NCI-H1417 treated with DMSO at 0.1 percent for 48 hours (cell line): ENCODE measurements at places on chromosomes 6 and 20.

DNA sequence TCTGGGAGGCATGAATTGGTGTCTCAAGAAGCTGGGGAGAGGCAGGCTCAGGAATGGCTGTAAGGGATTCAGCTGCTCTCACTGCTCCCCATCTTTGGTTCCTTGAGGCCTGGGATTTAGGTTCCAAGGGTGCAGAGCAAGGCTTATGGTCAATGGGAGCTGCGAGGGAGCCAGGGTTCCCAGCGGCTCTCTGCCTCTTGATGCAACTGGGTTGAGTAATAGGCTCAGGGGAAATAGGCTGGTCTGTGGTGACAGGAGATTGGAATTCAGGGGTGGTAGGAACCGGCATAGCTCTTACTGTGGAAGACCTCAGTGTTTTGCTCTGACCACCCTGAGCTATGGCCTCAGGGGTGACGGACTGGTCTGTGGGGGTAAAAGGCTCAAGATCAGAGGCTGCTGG, 13.0 kb upstream of the NRM start:
- DNase-seq, result no peak

- DNase-seq, result no peak
These were observed 74.3 kb upstream of the TENT5A start for GRCh38 chr6:81826784-81827183.

DNA sequence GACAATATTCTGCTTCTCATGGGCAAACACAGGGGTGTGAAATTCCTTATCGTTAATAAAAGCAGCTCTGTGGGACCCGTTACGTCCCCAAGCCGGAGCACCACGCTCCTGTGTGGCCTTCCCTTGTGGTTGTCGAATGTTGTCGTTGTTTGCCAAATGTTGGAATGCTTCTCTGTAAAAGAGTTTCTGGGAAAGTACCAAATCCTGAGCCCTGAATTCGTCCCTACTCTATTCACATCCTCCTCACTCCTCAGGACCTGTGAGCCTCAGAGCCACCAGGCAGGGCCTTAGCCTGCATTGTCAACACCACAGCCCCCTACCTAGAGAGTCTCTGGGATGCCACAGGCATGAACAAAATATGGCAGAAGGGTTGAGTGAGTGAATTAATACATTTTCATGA, 64.0 kb downstream of the THBS2 start:
- DNase-seq, result no peak

DNA sequence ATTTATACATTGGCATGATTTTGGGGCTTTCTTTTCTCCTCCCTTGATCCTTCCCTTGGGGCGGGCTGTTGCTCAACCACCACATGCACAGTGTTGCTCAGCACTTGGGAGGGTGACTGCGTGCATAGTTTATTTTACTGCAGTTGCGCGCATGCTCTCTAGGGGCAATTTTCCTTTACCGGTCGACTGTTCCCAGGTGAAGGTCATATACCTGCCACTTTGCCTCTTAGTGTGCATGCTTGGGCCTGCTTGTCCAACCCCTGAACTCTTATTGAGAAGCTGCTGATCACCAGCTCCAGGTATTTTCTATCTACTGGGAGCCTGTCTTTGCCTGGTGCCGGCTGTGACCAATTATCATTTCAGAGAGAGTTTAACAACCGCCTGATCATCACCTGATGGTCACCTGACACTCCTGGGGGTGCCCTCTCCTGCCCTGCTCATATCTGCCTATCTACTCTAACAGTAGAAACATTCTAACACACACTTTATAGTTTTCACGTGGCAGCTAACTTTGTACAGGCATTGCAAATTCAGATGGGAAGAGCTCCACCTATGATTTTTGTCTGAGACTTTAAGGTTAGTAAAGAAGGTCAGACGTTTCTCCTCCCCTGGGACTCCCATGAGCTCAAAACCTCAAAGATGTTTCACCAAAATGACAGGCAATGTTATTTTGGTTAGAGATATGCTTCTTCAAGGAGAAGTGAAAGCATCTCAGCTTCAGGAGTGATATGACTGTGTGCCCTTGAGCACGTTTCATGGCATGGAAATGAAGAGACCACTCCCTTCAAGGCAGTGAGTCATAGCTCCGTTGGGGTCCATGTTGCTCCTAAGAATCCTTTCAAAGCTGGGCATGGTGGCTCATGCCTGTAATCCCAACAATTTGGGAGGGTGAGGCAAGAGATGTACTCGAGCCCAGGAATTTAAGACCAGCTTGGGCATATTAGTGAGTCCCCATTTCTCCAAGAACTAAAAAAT, 227.5 kb upstream of the MYLIP start:
- DNase-seq, result no peak

GRCh38 chr6:161586887-161587286, 313.0 kb upstream of the AGPAT4 start:
- peak; percentile 29 for DNase-seq

DNA sequence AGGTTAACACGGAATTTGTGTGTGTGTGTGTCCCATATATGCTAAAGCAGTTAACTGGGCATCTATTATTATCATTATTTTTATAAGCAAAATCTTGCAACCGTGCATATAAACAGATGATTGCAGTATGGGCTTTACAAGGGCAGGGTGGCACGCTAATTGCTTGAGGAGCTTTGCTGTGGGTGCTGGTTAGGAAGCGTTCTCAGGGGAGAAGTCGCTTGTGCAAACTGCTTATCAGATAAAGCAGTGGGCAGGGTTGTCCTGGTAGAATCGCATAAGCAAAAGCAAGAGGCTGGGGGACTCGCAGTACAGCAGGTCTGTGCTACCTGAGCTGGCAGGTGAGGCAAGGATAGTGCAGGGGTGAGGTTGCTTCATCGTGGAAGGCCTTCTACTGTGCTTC, 9.7 kb upstream of the CCN6 start:
- no peak for DNase-seq

DNA sequence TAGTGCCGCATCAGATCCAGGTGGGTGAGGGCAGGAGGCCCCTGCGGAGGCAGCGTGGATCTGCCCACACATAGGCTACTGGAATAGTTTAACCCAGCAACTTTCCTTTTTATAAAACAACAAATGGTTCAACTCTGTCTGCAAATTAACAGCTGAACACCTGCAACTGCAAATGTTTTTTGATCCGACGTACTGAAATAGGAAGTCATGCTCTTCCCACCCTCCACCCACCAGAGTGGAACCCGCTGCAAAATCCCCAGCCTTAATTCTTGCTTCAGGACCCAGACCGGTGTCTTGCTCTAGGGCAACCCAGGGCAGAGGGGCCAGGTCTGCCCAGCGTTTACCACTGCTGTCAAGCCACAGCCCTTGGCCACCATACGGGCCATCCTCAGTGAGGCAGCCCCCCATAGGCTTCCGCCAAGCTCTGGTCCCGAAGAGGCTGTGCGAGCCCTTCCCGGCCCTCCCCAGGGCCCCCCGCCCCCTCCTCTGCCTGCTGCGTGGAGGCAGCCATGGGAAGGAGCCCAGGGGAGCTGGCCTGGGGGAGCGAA, 334.3 kb downstream of the ZFAND3 start:
- no peak for DNase-seq

DNA sequence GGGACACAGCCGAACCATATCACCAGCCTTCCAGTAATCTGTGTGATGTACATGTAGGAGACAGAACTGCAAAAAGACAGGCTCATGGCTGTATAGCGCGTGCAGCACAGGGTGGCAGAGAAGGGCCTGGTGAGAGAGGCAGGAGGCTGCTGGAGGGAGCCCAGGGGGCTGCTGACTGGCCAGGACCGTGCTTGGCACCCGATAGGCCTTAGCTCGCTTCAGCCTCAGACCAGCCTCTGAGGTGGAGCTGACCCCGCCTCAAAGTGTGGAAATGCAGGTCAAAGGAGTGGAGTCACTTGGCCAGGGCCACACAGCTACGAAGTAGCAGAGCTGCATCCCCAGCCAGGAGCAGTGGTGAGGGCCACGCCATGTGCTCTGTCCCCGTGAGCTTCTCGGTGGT, 707.6 kb downstream of the QKI start:
- DNase-seq, result no peak

DNA sequence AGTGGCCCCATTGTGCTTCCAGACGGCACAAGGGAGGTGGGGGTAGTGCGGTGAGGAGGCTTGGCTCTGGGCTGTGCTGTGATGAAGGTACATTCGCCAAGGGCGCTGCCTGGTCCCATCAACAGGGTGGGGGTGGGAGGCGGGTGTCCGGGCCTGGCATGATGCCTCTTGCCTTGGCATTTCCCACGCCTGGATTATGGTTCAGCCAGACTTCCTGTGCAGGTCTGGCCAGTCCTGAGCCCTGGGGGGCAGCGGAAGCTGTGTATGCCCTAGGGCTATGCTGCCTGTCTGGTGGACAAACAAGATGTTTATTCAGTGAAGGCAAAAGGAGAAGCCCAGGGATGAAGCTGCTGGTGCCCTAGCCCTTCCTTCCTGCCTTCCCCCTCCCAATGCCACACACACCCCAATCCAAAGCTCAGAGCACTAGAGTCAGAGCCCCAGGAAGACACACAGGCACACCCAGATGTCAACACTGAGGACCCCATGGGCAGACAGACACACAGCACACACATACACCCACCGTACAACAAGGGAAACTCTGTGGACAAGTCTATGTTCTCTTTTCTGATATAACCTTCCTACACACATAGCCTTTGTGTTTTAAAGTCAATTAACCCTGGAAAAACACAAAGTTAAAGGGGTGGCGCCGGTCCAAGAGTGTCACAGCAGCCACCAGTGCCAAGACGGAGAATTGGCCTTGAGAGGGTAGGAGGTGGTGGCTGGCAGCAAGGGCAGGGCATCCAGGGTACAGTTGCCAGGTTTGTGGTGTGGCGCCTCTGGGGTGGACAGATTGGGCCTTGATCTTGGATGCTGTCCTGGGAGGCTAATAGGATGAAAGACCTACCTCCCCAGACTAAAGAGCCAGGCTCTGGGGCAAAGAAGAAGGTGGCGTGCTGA, 54.7 kb upstream of the SAYSD1 start:
- no peak for DNase-seq

DNA sequence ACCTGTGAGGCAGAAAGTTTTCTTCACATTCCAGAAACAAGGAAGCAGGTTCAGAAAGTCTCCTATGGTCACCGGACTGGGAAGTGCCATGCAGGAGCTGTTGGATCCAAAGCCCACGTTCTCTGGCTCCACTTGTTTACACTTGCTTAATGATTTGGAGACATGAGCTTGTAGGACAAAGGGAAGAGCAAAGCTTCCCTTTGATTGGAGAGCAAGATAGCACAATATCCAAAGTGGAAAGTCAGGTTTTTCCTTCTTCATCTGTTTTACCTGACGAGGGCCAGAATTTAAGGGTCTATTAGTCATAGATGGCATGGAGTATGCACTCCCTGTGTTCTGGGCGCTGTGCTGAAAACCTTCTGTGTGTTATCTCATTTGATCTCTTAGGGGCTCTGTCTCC, 81.2 kb downstream of the PDE7B start:
- no peak for DNase-seq

DNA sequence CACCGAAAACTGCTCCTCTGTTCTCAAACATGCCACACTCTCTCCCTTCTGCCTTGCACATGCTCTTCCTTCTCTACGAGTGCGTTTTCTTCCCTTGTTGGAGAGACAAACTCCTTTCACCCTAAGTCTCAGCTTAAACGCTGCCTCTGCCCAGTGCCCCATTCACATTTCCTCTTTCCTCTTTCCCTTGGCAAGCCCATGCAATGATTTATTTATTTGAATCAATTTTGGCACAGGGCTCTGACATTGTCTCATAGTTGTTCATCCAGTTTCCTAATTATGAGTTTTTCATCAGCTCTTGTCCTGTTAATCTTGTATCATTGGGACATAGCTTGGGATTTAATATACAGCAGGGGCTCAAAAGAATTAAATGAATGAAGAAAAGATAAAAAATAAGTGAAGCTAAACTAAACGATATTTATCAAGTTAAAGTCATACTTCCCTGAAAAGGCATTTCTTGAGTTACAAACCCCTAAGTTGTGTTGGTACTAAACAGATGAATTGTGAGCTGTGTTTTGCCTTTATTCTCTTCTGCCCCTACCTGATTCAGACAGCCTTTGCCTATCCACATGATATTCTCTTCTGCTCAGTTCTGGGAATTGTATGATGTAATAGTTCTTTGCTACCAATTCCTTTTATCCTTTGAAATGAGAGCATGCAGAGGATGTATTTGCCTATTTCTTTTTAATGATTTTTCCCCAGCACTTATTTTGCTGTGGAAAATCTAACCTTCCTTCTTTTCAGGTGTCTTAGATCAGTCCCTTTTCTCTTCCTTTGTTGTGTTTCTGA, 704.4 kb downstream of the UTRN start:
- no peak for DNase-seq

DNA sequence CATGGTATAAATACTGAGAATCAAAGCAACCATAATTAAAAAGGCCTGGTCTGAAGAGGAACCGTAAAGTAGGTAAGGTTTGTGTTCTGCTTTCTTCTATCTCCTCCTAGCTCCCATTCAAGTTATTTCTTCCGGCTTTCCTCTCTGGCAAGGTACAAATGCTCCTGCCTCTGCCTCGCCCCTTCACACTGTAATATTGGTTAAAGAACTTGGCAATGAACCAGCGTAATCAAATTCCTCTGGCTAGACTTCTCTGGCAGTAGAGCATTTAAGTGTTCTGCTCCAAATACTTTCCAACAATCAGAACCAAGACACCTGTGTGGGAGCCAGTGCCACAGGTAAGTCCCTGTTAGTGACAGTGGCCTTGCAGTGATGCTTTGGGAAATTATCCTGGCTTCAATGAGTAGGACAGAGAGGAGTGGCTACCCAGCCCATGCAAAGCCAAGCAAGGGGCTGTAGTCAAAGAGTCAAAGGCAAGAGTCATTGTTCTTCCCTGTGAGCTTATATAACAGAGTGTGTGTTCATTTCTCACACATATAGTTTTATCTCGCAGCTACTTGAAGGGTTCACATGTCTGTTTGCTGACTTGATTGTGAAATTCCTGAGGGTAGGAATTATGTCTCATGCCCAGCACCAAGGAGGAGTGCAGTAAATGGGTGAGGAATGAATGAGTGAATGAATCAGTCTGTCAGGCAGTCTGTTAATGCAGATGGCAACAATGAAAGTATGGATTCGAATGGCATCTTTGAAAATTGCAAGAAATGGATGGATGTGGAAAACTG, 329.3 kb downstream of the NRN1 start:
- no peak for DNase-seq
